ENCODE measurements at places on chromosomes 16 and 17. TPM values are rescaled to one million over a fixed set of nuclear protein-coding genes. Genes with fewer than 3 reads are reported as not detected.

DNA sequence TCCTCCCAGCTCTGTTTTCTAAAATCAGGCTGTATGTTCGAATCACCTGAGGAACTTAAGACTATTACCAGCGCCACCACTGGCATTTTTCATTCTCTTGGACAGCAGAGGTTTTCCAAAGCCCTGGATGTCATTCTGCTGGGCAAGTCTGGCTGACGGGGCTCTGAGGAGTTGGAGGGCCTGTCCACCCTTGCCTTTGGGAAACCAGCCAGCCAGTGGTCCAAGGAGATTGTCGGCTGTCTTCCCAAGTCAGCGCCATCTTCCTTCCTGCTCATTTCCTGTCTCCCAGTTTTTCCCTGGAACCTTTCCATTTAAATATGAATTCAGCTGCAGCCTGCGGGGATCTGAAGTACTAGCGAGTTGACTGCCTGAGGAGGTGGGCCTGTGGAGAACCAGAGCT, 258.3 kb downstream of the PRKCA start:
- no peak for DNase-seq

The FOXN1 gene
- not detected for total RNA-seq

DNA sequence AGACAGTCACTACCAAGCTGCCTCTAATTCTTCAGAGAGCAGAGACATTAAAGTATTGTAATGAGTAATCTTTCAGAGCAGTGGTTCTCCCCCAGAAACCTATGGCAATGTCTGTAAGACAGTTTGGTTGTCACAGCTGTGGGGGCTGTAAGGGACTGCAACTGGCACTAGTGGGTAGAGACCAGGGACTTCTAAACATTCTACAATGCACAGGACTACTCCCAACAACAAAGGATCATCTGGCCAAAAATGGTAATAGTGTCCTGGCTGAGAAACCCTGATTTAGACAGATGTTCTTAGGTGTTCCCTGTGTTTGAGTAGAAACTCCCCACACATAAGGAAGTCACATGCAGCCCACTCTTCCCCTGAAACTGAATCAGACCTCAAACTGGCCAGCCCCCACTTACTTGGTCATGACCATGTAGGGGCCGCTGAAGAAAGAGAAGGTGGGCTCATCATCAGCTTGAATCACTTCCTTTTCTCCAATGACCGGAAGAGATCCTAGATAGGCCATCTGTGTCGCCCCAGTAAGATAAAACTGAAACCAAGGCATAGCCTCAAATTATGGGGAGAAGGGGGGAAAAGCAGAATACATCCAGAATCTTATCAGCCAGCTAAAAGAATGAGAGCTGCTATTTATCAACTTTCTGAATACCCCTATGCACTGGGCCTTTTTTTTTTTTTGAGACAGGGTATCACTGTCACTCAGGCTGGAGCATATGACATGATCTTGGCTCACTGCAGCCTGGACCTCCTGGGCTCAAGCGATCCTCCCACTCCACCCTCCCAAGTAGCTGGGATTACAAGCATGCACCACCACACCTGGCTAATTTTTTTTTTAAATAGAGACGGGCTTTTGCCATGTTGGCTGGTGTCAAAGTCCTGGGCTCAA, 75.8 kb downstream of the TEX14 start:
- no peak for DNase-seq

GRCh38 chr17:6626616-6627015, 13.9 kb downstream of the KIAA0753 start:
- DNase-seq: no peak

The KRTAP9-2 gene
- not detected for total RNA-seq

DNA sequence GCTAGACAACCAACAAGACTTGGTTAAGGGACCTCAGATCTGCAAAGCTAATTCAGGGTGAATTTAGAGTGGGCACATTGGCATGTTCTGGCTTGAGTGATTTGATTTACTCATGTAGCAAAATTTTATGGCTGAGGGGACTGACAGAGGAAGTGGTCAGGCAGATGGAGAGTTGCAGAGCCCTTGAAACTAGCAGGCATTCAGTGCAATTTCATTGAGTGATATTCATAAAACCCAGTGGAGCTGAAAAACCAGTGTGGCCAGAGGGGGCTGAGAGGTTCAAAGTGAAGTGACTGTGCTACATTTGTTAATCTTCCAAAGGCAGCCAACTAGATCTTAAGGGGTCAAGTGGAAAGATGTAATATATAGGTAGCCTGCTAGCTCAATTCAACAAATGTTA, 2.2 kb upstream of the TMEM94 start:
- no peak for DNase-seq

DNA sequence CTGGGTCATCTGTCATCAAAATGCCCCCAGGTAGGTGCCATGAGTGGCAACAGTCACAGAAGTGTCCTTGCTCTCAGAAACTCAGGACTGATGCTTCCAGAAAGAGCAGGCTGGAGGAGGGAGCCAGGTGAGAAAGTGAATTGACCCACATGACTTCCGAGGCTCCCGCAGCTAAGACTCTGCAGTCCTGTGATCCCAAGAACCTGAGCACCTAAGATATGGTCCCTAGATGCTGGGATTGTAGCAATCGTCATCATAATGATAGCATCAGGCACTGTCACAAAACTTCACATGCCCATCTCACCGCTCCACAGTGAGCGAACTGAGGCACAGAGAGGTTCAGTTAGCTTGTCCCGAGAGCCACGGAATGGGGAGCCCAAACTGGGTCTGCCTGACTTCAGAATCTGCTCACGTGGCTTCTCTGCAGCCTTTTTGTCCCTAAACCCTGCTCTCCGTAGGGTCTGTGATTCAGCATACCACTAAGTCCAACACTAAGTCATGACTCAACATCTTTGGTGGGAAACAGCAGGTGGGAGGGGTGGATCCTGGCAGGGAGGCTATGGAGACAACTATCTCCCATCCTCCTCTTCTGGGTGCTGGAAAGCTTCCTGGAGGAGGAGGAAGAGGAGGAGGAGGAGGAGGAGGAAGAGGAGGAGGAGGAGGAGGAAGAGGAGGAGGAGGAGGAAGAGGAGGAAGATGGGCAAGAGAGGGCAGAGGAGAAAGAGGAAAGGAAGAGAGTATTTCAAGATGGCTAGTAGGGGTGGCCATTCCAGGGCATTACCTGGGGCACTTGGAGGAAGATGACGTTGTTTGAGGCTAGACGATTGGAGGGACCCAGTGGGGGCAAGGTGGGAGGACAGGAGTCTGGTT, 55.5 kb upstream of the DLX4 start:
- DNase-seq: no peak

GRCh38 chr16:87844120-87844733, 25.1 kb downstream of the SLC7A5 start:
- DNase-seq: no peak

- DNase-seq: no peak
Measured at GRCh38 chr16:52353249-52353648, 193.7 kb downstream of the TOX3 start.

GRCh38 chr17:54196751-54197150, 374.0 kb downstream of the KIF2B start:
- no peak for DNase-seq
